ENCODE measurements at places on chromosomes 12 and 14.

DNA sequence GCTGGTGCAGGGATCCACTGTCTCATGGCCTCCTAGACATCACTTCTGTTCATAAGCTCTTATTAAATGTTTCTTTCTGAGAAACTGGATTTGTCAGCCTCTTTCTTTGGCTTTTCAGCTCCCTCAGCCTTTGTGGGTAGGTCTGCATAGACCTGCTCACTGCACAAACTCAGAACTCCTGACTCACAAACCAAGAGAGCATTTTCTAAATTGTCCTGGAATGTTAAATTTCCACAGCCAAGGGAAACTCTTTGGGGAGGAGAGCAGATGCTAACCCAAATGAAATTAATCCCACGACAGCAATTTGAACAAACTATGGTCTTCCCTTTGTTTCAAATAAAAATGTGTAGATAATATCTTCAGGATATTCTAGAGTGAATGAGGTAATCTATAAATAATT, 19.5 kb upstream of the CERS5 start:
- no peak for DNase-seq

DNA sequence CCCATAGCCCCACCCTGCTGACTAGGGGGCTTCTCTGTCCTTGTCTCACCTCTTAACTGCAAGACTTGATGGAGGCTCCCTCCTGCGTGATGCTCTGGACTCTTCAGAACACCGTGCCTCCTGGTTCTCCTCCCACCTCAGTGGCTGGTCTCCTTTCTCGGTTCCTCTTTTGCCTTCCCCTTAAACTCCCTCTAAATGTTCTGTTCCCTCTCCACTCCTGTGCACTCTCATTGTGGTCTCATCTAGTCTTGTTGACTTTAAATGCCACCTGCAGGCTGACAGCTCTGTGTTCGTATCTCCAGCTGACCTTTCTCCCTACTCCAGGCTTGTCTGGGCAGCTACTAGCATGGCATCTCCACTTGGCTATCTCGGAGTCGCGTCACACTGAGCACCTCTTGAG, 28.3 kb downstream of the DYNC1H1 start:
- no peak for DNase-seq

- no peak for DNase-seq
Observed at GRCh38 chr12:38141239-38141638, 175.3 kb upstream of the ALG10B start.

GRCh38 chr12:32907166-32907565, 10.6 kb upstream of the PKP2 start:
- no peak for DNase-seq

- DNase-seq: no peak
Observed at GRCh38 chr12:8052679-8053078, 13.5 kb downstream of the C3AR1 start.

Measured in GM04504 (cell line).